Heart right ventricle (tissue), 16 donors: ENCODE measurements at places on chromosomes 5 and 9. TPM values are rescaled to one million over a fixed set of nuclear protein-coding genes. Genes with fewer than 3 reads are reported as not detected.

TMEM252 gene
- total RNA-seq = not detected

TMOD1 gene
- total RNA-seq = 184 TPM

- H3K36me3 ChIP-seq = no peaks in the 10 kb centered on the region
- no peak overlapping the region for H3K4me3 ChIP-seq
- H3K27ac ChIP-seq = no peak overlapping the region
- H3K4me1 ChIP-seq = no peaks in the 10 kb centered on the region
- no peaks in the 10 kb centered on the region for H3K27me3 ChIP-seq
These were observed 117.8 kb downstream of the ZNF354C start for GRCh38 chr5:179177711-179178575.

DNA sequence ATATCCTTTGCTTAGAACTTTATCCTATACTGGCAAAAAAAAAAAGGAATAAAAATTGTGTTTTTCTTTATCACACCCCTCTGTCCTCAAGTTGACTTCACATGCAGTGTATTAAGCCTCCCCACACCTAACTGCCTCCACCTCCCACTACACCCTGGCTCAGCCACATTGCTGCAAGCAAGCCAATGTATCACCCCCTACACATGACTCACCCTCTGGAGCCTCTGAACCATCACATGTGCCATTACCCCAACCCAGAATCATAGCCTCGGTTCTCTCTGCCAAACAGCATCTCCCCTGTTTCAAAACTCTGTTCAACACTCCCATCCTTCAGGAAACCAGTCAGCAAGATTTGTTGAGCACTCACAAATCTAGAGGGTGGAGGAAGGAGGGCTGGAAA, 209.0 kb downstream of the CWC27 start:
- H3K4me1 ChIP-seq = peaks cover 6% of the 10 kb centered on the region
- no peaks in the 10 kb centered on the region for H3K27me3 ChIP-seq
- DNase-seq = no peak
- peaks cover 15% of the 10 kb centered on the region for H3K36me3 ChIP-seq
- H3K27ac ChIP-seq = peak overlapping the region; percentile 20
- H3K4me3 ChIP-seq = no peak overlapping the region

DNA sequence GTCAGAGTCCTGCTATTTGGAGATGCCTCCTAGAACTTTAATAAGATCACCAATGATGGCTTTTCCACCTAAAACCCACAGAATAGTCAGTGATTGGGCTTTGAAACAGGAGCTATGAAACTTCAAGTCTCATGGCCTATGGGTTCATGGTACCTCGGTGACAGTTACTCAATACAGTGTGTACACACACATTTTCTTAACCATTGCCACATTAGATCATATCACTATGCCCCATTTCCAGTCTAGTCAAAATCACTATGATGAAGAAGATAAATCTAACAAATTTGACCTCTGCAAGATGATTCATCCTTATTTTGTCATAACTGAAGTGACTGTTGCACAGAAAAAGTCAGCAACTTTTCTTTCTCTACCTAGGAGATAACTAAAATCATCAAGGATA, 86.8 kb upstream of the OR13F1 start:
- no peak for DNase-seq
- H3K4me3 ChIP-seq = no peak overlapping the region
- no peaks in the 10 kb centered on the region for H3K4me1 ChIP-seq
- no peak overlapping the region for H3K27ac ChIP-seq

FCN2 gene
- not detected for total RNA-seq

GRCh38 chr5:64165160-64165499, 513 bp upstream of the RNF180 start:
- H3K36me3 ChIP-seq = no peaks in the 10 kb centered on the region
- DNase-seq = no peak
- H3K27ac ChIP-seq = peak overlapping the region; percentile 85
- H3K4me1 ChIP-seq = peaks cover 47% of the 10 kb centered on the region
- peak overlapping the region; percentile 71 for H3K4me3 ChIP-seq
